Vagina (tissue), 2 donors: ENCODE measurements at places on chromosomes 4 and X.
A peak's percentile ranks its signal among the peaks of the same experiment; 100 is the strongest.

GRCh38 chr4:21192367-21192766 lies 492.1 kb downstream of the PACRGL start:
- DNase-seq: no peak

DNA sequence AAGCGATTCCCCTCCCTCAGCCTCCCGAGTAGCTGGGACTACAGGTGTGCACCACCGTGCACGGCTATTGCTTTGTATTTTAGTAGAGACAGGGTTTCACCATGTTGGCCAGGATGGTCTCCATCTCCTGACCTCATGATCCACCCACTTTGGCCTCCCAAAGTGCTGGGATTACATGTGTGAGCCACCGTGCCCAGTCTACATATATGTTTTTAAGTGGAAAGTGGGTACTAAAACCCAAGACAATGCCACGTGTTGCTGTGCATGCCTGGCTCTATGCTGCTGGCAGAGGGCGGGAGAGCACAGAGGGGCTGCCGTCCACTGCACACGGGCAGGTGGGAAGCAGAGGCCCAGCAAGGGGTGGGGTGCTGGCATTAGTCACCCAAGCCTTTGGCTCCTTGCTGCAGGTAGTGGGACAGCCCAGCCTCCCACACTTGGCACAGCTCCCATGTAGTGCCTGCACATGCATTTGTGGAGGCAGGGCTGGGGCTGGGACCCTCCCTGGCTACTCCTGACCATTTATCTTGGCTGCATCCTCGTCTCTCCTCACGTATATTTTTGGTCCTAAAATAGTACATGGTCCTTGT lies 3.5 kb downstream of the EMD start:
- DNase-seq: no peak

GRCh38 chr4:138161351-138161750 lies 80.8 kb downstream of the SLC7A11 start:
- no peak for DNase-seq

GRCh38 chr4:84035568-84035967 lies 463.5 kb downstream of the NKX6-1 start:
- DNase-seq: no peak

DNA sequence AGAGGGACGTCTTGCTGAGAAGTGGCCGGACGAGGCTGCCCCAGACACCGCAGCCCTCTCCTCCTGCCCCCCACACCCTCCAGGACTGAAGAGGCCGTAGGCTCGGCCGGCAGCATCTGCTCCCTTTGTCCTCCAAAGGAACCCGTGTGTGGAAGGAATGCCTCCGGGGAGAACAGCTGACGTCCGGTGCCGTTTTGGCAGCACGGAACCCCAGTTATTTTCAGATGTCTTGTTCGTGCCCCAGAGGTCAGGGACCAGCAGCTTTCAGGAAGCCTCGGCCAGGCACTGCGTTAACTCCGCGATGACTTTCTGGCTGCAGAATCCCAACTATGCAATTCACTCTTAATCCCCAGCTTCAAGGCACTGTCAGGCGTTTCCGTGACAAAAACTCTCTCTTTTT lies 10.9 kb upstream of the PPP2R3B start:
- DNase-seq: no peak

- DNase-seq: no peak
Measured at GRCh38 chr4:121614101-121614500, 82.7 kb downstream of the ANXA5 start.

GRCh38 chr4:60344908-60345307 lies 855.2 kb upstream of the ADGRL3 start:
- no peak for DNase-seq

GRCh38 chr4:165506849-165507248 lies 128.0 kb downstream of the CPE start:
- no peak for DNase-seq

- DNase-seq: no peak
Measured at GRCh38 chr4:171793723-171794122, 19.5 kb upstream of the GALNTL6 start.

GRCh38 chr4:98626350-98626749 lies 32.1 kb downstream of the TSPAN5 start:
- DNase-seq: no peak

GRCh38 chr4:91470671-91471070 lies 833.1 kb upstream of the GRID2 start:
- no peak for DNase-seq

DNA sequence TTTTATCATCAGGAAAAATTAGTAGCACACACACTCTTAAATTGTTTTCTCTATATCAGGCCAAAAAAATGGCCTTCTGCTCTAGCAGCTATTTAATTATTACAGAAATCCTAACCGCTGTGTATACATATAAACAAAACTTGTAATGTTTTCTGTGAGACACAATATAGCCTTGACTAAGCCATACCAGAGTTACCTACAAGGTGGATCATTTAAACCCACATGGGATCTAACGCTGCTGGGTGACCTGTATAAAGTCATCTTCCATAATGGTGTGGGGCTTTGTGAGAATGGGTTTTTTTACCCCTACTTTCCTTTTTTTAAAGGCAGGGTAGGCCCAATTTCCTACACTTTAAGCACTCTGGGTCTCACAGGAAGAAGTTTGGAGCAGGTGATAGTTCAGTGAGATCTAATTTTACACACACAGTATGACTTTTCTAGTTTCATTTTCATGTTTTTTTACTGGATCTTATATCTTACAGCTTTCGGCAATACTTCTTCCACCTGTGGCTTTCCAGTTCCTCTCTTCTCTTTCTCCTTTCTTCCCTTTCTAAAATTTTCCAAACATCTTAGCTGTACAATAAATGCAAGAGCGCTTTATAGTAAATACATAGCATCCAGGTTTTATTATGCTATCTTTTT lies 66.9 kb upstream of the MMAA start:
- DNase-seq: no peak

DNA sequence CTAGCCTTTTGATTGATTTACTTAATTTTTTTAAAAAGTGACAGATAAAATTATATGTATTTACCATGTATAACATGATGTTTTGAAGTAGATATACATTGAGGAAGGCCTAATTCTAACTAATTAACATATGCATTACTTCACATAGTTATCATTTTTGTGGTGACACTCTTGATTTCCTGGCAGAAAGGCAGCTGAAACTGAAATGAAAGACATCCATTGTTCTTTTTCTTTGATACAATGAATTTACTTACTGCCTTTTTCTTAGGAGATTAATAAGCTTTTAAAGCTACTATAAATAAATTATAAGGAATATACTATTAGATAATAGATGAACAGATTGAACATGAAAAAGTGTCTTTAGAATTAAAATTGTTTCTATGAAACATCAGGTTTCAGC lies 26.7 kb downstream of the ANKRD50 start:
- no peak for DNase-seq

GRCh38 chrX:122475306-122475705 lies 708.8 kb upstream of the GRIA3 start:
- DNase-seq: no peak

- DNase-seq: no peak
Measured at GRCh38 chr4:168691631-168692369, 194.9 kb downstream of the PALLD start.

- no peak for DNase-seq
Measured at GRCh38 chrX:13791145-13791544, 25.7 kb downstream of the GPM6B start.

GRCh38 chrX:78958419-78959116 lies 13.4 kb downstream of the P2RY10 start:
- no peak for DNase-seq

DNA sequence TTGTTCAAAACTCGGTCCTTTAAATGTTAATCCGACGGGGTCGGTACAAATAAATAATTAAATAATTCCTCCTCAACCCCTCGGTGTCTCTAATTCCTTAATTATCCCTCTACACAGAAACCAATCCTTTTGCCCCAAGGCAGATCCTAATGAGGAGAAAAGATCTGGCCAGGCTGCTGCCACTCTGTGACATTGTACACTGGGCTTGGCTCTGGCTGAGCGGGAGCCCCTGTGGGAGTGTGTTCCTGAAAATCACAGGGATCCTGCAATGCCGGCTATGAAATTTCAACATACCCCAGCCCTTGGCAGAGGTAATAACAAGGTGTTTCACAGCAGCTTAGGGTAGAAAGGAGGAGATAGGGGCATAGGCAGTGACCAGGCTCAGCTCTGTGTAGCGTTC lies 96.0 kb downstream of the DHRSX start:
- no peak for DNase-seq

GRCh38 chr4:37890801-37891259 lies at the start of gene TBC1D1:
Gene TBC1D1 (plus strand): TSS chr4:37891084. CDS start chr4:37902096, 11,012 bp downstream.
- DNase-seq: no peak

DNA sequence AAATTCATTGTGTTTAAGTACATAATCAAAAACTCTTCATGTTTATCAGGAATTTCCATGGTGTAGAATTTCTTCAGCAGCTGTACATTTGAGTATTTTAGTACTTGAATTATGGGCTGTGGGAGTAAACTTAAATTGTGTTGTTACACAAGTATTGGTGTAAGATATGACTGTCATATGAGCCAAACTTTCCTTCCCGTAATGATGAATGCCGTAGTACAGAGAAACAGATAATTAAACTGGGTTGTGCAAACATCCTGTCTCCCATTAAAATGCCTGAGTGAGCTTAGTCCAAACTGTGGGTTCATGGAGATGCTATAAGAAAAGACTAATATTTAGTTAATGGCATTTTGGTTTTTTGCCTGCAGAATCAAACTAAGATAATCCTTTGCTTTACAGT lies 159.2 kb downstream of the SLC4A4 start:
- no peak for DNase-seq

DNA sequence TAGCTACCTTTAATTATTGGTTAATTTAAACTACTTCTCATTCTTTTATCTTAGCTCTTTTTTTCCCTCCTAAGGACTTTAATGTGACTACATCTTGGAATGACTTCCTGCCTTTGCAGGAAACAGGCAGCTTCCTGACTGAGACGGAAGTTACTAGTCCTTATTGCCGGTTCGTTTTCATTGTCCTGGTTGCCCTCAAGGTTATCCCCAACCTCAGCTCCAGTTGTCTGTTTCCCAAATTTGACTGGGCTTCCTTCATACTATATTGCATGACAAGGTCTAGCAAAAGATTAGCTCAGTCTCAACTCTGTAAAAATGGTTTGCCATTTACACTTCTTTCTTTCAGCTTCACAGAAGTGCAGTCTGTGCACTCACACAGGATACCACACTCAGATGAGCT lies 109.9 kb upstream of the DDX53 start:
- DNase-seq: no peak

GRCh38 chrX:136453771-136454170 lies 34.0 kb upstream of the BRS3 start:
- no peak for DNase-seq

DNA sequence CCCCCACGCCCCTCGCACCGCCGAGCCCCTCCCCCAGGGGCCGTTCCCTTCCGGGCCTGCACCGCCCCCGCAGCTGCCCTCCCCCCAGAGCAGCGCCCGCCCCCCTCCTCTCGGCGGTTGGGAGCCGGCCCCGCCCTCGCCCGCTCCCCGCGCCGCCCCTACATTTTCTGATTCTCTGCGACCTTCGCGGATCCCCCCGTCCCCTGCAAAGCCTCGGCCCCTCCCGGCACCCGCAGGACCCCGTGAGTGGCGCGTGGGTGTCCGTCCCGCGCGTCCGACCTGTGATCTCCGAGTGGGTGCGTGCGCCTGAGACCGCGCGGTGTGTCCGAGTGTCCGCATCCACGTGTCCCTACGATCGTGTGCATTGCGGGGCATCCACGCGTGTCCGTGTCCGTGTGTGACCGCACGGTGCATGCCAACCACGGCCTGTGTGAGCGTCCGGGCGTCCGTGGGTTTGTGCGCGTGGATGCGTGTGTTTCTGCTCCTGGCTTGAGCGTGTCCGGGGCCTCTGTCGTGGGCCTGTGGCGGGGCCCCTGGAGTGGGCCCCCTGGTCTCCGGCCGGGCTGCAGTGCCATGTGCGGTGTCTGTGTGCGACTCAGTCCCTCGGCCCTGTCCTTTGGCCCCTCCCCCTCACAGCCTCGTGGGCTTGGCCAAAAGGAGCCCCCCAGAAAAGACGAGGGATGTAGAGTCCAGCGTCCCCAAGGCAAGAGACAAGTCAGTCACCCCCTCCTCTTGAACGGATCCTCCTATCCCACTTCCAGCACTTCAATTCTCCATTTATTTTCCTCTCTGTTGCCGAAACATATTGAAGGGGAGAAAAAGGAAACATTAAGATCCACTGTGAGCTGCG lies 8.8 kb upstream of the NKX1-1 start:
- peak; percentile 79 for DNase-seq
